Activated naive CD8-positive, alpha-beta T cell treated with anti-CD3 and anti-CD28 coated beads, Interleukin-2, amount 10 ng/mL, durations not matched to agents 7 days and 5 days (primary cell): ENCODE measurements at places on chromosomes 1 and 21.

DNA sequence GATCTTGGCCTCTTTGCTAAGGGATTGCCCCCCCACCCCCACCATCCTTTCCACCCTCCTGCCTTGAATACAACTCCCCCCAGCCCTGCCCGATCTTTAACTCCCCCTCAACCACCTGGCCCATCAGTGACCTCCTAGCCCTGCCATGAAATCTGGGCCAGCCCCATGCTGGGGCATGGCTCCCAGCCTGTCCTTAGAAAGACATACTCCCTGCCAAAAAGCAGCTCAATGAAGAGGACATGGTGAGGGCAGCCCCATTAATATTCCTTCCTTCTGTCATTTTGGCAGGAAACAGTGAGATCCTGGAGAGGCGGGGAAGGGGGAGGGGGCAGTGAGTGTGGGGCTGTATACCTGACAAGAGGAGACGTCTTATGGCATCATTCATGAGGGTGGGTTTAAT, 66.8 kb upstream of the DISP3 start:
- DNase-seq = no peak

GRCh38 chr1:241895013-241895412, 47.0 kb downstream of the EXO1 start:
- DNase-seq = no peak

GRCh38 chr1:201876148-201876818, 12.4 kb upstream of the SHISA4 start:
- no peak for DNase-seq

GRCh38 chr1:72357411-72357810, 75.1 kb upstream of the NEGR1 start:
- no peak for DNase-seq

DNA sequence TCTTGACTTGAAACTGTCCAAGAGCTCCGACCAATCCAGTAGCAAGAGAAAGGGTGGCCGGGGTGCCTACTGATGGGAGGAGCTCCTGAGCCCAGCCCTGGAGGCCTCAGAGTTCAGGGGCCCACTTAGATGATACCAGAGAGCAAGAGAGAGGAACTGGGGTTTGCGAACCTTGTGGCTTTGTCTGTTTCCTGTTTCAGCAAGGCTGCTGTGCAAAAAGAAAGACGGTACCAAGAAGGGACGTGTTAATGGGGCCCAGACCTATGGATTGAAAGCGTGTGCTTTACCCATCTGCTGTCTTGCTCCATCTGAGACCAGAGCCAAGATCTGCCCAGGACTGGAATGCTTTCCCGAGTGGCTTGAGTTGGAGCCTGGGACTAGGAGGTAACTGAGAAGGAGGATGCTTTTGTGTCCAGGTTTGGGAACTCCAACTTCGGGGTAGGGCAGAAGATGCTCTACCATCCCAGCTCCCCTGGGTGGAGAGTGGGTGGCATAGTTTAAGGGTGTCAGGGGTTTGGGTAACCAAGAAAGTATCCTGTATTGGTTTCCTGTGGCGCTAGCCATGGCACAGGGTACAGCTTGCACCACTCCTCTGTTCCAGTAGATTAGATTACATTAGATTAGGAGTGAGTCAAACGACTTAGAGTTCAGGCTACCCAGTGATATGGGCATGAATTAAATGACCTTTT, at the start of gene TRAF3IP3:
Gene TRAF3IP3, plus strand, starts transcription at position 128 of the 689 bp plus-strand sequence. CDS start 3,987 bp downstream, outside the sequence.
- DNase-seq = peak; percentile 65

- DNase-seq = no peak
Measured at GRCh38 chr21:22164912-22165311, 1166.7 kb downstream of the NCAM2 start.

- no peak for DNase-seq
Measured at GRCh38 chr21:29075706-29076466, 2.4 kb upstream of the CCT8 start.

DNA sequence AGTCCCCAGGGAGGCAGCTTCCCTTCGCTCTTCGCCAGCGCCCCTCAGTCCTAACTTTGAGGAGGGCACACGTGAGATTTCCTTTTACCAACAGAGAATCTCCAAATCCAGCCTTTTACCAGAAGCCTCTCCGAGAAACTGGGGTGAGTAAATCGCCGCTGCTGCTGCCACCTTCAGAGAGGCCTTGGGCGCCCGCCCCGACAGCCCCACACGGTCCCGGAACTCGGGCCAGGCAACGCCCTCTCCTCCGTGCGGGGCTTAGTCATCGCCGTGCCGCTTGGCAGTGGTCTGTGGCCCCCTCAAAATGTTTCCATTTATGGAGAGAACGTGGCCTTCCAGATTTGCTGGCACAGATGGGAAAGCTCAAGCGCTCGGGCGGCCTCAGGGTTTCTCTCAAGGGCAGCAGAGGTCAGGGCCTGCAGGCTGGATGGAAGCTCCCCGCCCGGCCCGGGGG, 41.4 kb upstream of the COL6A2 start:
- DNase-seq = no peak

DNA sequence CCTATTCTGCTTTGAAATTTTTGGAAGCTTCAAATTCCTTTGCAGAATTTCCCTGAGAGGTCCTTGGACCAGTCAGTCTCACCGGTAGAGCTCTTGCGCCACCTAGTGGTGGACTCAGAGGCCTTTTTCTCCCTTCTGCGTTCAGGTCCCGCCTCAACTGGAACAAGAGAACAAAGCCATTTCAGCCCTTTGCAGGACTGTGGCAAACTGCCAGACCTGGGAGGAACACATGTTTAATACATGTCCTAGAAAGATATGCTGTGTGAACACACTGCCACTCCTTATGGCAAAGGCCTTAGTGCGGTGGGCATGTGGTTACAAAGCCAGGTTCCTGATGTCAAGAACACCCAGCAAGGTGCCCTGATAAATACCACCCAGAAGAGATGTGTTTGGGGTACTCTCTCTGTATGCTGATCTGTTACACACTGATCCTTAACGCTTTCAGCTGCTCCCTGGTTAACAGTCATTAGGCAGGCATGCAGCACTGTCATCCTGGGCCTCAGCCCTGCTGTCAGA, 82.2 kb upstream of the SSX2IP start:
- peak; percentile 67 for DNase-seq

- DNase-seq = no peak
Measured at GRCh38 chr1:119367432-119368124, 1.0 kb upstream of the HAO2 start.

DNA sequence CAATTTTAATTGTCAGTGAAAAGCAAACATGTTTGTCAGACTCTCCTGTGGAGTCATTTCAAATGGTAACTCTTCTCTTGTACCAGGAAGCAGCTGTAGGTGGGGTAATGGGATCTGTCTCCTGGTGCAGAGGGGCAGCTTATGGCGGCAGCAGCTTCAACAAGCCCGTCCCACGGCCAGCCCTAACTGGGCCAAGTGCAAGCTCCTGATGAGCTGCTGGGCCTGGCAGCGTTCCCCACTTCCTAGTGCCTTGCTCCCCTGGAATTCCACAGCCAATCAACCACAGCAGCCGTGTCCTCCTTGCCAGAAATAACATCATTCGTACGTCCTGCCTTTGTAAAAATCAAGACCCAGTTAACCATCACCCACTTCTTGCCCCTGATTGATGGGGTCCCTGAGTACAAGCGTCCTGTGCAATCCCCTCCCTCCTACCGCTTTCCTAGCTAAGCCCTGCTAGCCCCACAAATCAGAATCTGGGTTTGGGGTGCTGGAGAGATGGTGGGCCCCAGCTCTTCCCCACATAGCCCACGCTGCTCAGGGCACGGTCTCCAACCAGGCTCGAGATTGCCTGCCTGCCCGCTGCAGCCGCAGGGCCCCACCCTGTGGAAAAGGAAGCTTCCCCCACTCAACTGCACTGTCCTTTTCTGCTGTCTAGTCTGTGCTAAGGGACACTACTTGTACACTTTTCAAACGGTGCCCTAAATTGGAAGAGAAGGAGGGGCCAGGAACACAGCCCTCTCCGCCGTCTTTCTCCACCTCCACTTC, 61.2 kb downstream of the TOR1AIP2 start:
- DNase-seq = no peak

DNA sequence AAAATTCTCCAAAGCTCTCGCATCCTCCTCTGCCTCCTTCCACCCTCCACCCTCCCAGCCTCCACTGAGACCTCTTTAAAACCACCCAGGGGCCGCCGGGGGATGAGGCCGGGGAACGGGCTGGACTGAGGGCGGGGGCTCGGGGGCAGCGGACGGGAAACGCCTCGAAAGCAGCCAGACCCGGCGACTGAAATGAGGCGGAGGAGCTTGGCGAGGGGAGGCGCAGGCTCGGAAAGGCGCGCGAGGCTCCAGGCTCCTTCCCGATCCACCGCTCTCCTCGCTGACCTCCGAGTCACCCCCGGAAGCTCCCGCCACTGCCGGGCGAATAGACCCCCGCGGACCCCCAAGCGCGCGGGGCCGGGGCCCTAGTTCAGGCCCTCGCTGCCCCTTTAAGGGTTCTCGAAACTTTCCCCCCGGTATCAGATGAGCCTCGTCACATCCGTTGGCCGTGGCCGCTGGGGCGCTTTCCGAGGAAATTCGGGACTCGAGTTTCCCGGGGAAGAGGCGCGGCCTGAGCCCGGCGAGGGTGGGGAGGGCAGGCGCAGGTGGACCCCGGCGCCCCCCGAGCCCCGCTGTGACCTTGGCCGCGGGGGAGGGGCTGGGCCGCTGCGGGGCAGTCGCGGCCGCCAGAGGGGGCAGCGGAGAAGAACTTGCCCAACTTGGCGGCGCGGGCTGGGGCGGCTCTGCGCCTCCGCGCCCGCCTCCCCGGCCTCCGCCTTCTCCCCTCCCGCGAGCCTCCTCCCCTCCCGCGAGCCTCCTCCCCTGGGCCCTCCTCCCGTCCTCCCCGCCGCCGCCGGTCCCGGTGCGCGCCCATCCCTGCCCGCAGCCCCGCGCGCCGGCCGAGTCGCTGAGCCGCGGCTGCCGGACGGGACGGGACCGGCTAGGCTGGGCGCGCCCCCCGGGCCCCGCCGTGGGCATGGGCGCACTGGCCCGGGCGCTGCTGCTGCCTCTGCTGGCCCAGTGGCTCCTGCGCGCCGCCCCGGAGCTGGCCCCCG, at the start of gene BACE2:
Gene BACE2, plus strand, starts transcription at position 813 of the 995 bp plus-strand sequence. Its CDS starts 104 bp downstream, at position 917.
- DNase-seq = peak; percentile 83

- no peak for DNase-seq
Measured at GRCh38 chr1:16608838-16609560, 4.4 kb downstream of the NBPF1 start.

DNA sequence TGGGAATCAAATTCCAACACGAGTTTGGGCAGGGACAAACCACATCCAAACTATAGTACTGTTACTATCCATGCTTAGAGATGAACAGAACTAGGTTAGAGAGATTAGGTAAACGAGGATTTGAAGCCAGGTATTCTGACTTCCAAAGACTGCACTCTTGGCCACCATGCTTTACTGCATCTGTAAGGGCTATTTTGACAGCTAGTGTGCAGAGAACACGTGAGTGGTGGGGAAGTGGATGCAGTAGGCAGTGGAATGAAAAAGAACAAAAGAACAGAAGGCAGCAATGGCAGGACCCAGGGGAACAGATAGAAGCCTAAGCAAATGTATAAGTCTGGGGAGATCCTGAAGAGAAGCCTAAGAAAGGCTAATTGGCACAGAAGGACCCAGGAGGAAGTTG, 59.1 kb upstream of the GJA8 start:
- no peak for DNase-seq

GRCh38 chr1:5911871-5912271, 80.4 kb downstream of the NPHP4 start:
- DNase-seq = no peak

- DNase-seq = no peak
Measured at GRCh38 chr1:57590978-57591377, 167.1 kb upstream of the DAB1 start.

DNA sequence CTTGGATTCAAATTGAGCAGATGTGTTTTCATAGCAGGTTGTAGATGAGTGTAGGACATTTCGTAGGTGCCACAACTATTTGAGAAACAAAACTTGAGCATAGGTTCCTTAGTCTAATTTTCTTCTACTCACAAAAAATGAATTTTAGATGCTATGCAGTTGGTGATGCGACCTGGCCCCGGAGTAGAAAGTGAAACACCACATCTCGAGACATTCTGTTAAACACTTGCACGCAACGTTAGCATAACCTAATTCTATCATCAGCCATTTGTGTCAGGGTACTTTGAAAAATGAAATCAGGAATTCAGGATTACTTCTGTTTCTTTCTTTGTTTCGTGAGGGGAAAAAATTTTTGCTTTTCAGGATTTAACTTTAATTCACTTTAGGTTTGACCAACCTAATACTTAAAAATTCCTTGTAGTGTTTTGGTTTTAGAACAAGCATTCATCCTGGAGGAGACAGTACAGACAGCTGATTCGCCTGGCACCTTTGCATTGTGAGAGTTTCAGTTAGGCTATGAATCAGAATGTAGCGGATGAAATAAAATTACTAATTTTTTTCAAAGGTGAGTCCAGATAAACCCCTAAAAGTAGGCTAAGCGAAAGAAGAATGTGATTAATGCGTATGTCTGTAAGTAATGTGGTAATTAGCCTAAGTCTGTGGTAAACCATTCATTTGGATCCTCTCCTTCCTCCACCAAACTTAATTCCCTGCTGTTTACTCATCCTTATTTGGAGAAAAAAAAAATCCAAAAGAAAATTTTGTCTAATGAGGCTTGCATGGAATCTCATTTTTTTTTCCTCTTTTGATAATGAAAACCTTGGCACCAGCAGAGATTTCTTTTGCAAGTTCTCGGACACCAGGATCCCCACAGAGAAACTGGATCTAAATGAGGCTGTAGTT, 44.9 kb downstream of the MAP3K21 start:
- DNase-seq = no peak

DNA sequence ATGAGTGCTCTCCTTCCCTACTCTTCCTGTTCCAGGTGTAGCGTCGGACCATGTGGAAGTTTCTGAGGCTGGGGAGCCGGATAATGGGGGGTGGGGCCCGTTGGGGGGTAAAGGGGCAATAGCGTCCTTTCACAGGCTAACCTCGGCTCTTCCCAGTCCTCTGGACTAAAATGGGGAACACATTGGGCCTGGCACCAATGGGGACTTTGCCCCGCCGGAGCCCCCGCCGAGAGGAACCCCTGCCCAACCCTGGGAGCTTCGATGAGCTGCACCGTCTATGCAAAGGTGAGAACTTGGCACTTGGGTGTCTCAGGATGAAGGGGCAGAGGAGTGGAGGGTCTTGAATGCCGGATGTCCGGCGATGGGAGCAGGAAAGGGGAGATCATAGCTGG, 456 bp downstream of the TOMM40L start:
- no peak for DNase-seq

GRCh38 chr1:21887796-21888195, 49.3 kb downstream of the HSPG2 start:
- DNase-seq = no peak

DNA sequence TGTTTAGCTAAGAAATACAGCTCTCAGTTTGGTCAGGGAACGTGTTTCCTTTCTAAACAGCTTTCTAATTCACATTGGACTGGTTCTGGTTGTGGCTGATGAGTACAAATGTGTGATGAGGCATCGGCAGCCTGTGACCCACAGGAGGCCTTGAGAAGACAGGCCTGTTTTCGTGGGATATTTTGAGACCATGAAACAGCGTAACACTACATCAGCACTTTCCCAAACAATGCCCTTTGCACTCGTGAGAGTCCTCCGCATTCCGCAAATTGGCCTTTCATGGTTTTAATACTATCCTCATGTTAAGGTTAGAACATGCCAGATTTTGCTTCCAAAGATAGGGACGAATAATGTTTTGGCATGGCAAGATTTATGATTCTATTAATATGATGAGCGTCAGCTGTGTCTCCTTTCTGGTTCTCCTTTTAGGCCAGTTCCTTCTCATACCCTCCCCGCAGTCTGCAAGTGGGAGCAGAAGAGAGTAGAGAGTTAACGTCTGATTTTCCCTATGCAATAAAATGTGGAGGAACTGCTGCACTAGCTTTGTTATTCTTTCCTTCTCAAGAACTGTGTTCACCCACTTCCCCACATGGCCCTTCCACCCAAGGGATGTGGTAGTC, 84.3 kb upstream of the L1TD1 start:
- no peak for DNase-seq

GRCh38 chr1:53361541-53361961, 33.7 kb upstream of the LRP8 start:
- DNase-seq = peak; percentile 13

- no peak for DNase-seq
Measured at GRCh38 chr1:168739908-168740307, 10.9 kb upstream of the DPT start.
